Purkinje cell (primary cell): ENCODE measurements at places on chromosomes 1 and 21. TPM values are rescaled to one million over a fixed set of nuclear protein-coding genes. Genes with fewer than 3 reads are reported as not detected.

TRPM2 gene
- polyA plus RNA-seq: 4.9 and 6.2 TPM in 2 replicates

FAM72D gene
- 0.88 and 1.2 TPM in 2 replicates for polyA plus RNA-seq

TNNT2 gene
- polyA plus RNA-seq: not detected in 2 replicates

GJA8 gene
- not detected in 2 replicates for polyA plus RNA-seq

DMAP1 gene
- 5.7 and 19.5 TPM in 2 replicates for polyA plus RNA-seq

PADI2 gene
- polyA plus RNA-seq: 1.3 and 1.5 TPM in 2 replicates

MEGF6 gene
- polyA plus RNA-seq: 0.36 TPM in 1 of 2 replicates, not detected in the other

LRRC53 gene
- polyA plus RNA-seq: 1.6 TPM in 1 of 2 replicates, not detected in the other

SMIM1 gene
- polyA plus RNA-seq: not detected in 2 replicates

TSSK3 gene
- polyA plus RNA-seq: not detected in 2 replicates

DNM3 gene
- polyA plus RNA-seq: 210 and 223 TPM in 2 replicates

CD1B gene
- polyA plus RNA-seq: not detected in 2 replicates

CASQ1 gene
- polyA plus RNA-seq: 3.3 and 18.4 TPM in 2 replicates

SLC6A17 gene
- polyA plus RNA-seq: 17.4 and 18.2 TPM in 2 replicates

LYPD8 gene
- polyA plus RNA-seq: 3.4 and 6.6 TPM in 2 replicates

TPTE gene
- polyA plus RNA-seq: not detected in 2 replicates

FAM20B gene
- polyA plus RNA-seq: 15.2 and 19.3 TPM in 2 replicates

TMEM125 gene
- 0.27 TPM in 2 replicates for polyA plus RNA-seq

KCNE2 gene
- polyA plus RNA-seq: 0.31 TPM in 1 of 2 replicates, not detected in the other

NOS1AP gene
- 0.69 and 4.8 TPM in 2 replicates for polyA plus RNA-seq

MX1 gene
- polyA plus RNA-seq: 1.7 and 6.0 TPM in 2 replicates

C4BPA gene
- 0.11 TPM in 1 of 2 replicates, not detected in the other for polyA plus RNA-seq

CLCA1 gene
- not detected in 2 replicates for polyA plus RNA-seq

VASH2 gene
- polyA plus RNA-seq: 1.1 and 1.6 TPM in 2 replicates

SMG7 gene
- 20.2 and 25.8 TPM in 2 replicates for polyA plus RNA-seq

ARID4B gene
- polyA plus RNA-seq: 26.5 and 28.8 TPM in 2 replicates

MYOG gene
- not detected in 2 replicates for polyA plus RNA-seq

PTBP2 gene
- 89.2 and 120 TPM in 2 replicates for polyA plus RNA-seq

SLC25A44 gene
- 8.0 and 20.7 TPM in 2 replicates for polyA plus RNA-seq

RNF186 gene
- polyA plus RNA-seq: not detected in 2 replicates

SLC2A5 gene
- 1.9 and 4.4 TPM in 2 replicates for polyA plus RNA-seq

RGS8 gene
- polyA plus RNA-seq: 253 and 310 TPM in 2 replicates

AGMAT gene
- polyA plus RNA-seq: 0.97 TPM in 1 of 2 replicates, not detected in the other

GOLT1A gene
- 199 and 201 TPM in 2 replicates for polyA plus RNA-seq

HSPA6 gene
- polyA plus RNA-seq: 0.62 and 0.66 TPM in 2 replicates

APCS gene
- polyA plus RNA-seq: not detected in 2 replicates

LDLRAD2 gene
- 0.27 TPM in 1 of 2 replicates, not detected in the other for polyA plus RNA-seq

AKR7A3 gene
- polyA plus RNA-seq: not detected in 2 replicates

ANGPTL3 gene
- polyA plus RNA-seq: 1.1 TPM in 1 of 2 replicates, not detected in the other
